ENCODE measurements at places on chromosomes 3 and 15.

DNA sequence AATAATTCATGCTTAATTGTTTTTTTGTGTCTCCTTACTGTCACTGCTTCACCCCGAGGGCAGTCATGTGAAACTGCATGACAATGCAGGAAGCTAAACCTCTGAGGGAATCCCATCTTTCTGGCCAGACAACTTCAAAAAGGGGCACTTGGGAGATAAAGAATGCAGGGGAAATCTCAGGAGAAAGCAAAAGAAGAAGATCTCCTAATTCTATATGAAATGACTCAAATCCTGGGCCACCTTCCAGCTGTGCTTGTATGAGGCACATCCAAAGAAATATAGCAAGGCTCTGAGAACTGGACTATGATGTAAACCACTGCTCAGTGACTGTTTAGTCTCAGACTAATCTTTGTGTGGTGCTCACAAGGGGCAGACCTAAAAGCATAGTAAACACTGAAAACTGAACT lies 22.6 kb upstream of the UMPS start:
- DNase-seq: peak; percentile 95

DNA sequence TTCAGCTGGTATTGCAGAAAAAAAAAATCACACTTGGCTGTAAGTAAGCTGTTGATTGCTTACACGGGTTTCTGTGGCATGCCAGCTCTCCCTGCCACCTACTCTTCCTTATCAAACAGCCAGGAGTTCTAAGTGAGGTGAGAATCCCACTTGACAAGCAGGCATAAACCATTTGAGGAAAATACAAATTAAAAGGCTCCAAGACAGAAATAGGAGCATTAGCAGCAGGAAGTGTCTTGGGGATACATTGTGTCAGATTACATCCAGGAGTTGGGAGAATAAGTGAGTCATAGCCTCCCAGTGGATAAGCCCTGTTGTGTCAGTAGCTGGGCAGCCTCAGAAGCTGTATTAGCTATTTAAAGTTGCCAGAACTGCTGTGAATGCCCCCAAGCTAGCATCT lies 256.0 kb downstream of the CNTN4 start:
- DNase-seq: peak; percentile 72

GRCh38 chr3:169120928-169121327 lies 542.6 kb downstream of the MECOM start:
- no peak for DNase-seq

DNA sequence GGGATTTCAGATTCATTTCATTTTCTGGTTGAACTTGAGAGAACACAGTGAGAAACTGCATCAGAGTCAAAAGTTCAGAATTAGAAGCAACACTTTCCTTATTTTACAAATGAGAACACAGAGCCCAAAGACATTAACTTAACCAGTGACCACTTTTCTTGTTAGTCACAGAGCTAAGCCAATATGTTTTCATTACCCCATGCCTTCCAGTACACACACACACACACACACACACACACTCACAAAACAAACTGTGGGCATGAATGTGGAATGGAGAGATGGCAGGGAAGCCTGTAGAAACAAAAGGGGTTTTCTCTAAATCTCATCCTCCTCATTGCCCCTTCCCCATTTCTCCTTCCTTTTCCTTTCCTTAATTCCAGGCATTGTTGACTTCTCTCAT lies 267.4 kb upstream of the GADL1 start:
- no peak for DNase-seq

- DNase-seq: no peak
Measured at GRCh38 chr3:9732080-9732739, 675 bp downstream of the BRPF1 start.

DNA sequence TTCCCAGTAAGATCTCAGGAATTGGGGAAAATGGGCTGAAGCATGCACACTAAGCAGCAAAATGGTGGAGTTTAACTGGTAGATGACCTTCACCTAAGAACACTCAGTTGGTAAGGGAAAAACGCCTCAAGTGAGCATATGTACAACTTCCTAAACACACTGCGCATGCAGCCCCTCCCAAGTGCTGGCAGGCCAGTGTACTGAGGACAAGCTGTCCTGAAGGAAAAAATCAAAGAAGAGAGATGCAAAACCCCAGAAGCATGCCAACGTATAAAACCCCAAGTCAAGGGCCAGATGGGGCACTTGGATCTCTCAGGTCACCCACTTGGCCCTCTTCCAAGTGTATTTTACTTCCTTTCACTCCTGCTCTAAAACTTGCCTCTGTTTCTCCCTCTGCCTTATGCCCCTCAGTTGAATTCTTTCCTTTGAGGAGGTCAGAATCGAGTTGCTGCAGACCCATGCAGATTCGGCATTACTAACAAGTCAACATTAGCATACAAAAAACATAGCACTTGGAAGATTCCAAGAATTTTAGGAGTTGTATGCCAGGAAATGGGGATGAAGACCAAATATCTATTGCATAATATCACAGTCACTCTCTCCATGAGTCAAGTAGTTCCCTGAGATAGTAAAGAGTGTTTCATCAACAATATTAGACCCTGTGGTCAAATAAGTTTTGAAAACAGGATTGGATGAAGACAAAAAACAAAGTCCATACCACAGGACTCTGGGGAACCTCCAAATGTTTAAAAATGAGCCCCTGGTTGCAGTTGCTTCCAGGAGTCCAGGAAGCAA lies 10.8 kb upstream of the FYCO1 start:
- DNase-seq: peak; percentile 87

DNA sequence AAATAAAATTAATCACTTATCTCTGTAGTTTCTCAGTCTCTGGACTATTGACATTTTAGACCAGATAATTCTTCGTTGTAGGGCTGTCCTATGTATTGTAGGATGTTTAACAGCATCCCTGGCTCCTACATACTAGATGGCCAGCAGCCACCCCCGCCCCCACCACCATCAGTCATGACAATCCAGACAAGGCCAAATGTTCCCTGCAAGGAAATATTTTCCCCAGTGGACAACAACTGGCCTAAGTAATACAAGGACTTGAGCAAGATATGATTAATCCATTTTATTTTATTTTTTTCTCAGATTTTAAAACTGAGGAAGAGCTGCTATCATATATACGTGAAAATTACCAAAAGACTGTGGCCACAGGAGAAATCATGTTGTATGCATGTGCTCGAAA lies 23.8 kb downstream of the TICRR start:
- DNase-seq: no peak

DNA sequence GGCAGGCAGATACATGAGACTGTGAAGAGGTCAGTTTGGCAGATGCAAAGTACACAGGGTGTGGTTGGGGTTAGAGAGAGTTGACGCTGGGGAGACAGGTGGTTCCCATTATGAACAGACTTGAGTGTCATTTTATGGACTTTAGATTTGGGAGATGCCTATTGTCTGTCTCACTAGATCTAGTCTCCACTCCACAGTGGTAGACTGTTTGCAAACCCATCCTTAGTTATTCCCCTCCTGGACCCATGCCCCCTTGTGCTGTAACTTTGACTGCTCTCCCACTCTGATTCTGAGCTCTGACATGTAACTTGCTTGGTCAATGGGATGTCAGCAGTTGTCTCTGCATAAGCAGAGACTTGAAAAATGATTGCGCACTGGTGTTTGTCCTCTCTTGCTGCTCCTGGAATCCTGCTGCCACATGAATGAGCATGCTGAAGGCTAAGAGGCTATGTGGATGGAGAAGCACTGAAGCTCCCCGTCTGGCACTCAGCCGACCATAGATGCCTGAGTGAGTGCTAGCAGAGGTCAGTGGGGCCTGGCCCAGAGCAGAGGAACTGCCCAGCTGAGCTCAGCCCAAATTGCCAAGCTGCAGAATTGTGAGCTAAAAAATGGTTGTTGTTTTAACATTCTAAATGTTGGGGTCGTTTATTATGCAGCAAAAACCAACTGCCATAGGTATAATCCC lies 88.2 kb downstream of the FAM43A start:
- DNase-seq: no peak

DNA sequence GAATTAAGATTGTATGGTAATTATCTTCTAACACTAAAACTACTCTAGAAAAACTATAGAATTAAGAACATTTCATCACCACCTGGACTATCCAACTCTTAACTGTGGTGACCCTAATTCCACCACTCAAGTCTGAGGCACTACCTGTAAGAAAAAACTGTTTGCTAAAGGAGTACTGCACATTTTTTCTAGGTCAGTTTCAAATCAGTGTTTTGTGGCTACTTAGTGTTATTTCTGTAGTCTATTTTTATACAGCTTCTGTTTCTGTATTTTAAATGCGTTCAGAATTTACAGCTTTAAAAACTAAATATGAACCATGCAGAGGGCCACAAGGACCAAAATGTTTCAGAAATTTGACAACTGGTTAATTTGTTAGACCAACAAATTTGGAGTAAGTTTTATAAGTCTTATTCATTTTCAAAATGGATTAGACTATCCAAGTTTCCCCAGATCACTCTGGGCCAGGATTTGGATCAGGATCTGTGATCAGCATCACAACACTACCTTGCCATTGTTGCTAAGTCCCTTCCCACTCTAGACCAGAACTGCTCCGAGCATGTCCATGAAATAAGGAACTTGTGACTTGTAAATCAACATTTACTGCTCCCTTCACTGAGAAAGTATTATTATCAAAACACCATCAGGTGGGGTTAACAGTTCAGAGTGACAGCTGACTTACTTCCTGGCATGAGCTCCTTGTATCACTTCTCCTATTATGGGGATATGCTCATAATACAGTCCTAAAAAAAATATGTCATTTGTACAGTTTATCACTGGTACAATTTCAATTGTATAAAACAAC lies 8.6 kb downstream of the GLT8D1 start:
- no peak for DNase-seq

GRCh38 chr3:122918576-122919290 lies 108.8 kb downstream of the SEMA5B start:
- DNase-seq: peak; percentile 10

DNA sequence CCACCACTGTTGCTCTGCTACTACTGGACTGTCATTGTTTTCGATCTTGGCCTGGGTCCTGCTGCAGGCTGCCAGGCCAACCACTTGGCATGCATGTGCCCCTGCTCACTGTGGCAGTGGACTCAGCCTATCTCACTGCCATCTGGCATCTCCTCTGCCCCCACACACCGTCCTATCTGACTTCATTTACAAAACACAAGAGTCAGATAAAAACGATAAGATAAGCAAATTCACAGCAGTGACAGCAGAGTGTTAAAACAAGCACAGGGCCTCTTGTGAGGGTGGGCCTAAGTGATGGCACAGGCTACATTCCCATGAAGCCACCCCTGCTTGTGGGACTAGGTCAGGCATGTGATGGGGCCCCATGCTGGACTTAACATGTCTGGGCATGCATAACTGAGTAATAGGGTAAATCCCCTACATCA lies 68.1 kb downstream of the CRYGS start:
- DNase-seq: no peak

DNA sequence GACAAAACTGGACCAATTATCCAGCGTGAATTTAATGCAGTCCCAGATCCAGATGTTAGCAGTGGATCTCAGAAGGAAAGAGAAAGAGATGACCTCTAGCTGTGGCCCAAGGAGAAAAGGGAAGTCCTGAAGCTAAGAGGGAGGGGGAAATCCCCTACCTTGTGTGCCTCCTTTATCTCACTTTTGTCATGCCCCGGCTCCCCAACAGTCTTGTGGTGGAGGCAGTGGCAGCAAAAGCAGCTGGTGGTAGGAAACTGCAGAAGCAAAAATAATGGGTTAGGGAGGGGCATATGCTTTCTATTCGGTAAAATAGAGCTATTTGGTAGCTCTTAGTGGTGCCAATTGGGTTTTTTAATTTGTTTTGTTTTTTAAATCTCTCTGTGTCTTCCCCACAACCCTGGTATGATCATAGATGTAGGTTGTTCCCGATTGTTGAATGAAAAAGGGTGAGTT lies 56.5 kb downstream of the MCTP2 start:
- DNase-seq: no peak

DNA sequence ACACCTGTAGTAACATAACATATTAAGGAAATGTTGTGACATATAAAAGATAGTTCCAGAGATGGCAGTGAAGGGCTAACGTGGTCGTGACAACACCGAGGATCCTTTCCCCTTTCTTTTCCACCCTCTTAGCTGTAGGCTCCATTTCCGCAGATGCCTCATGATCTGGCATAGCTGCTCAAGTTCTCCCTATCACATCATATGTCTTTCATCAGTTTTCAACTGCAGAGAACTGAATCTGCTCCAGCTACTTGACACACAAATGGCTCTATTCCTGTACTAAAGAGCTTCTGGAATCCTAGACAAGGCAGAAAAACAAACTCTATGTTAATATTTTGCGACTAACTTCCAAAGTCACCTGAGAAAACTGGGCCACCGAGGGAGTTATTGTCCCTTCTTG lies 275.0 kb upstream of the SLCO3A1 start:
- DNase-seq: no peak

- peak; percentile 96 for DNase-seq
Measured at GRCh38 chr15:78085928-78086327, 6.4 kb upstream of the SH2D7 start.

DNA sequence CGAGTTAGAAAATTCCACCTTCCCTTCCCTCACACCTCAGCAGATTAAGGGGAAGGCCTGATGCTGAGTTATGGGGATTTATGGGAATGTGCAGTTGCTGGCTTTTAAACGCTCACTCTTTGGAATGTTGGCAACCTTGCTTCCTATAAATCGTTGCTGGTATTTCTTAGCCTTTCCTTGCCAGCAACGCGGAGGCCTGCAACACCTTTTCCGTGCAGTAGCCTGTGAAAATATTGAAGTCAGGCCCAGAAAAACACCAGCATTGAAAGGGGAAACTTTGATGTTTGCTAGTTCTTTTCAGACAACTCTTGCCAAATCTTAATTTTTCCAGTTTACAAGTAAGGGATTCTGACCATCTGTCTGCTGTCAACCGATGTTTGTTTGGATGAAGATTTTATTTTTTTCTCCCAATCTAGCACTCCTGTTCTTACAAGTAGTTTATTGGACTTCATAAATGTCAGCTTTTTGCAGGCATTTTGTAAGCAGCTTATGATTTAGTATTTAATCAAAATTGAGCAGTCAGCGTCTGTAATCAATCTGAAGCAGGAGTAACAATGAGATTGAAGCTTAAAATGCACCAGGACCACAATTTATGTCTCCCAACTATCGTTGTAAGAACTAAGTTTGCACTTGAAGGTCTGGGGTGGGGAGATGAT lies 251.0 kb downstream of the RPLP1 start:
- peak; percentile 51 for DNase-seq

- no peak for DNase-seq
Measured at GRCh38 chr15:82536409-82537350, 3.6 kb downstream of the RPS17 start.

GRCh38 chr3:195255571-195256501 lies 15.1 kb downstream of the XXYLT1 start:
- DNase-seq: no peak

DNA sequence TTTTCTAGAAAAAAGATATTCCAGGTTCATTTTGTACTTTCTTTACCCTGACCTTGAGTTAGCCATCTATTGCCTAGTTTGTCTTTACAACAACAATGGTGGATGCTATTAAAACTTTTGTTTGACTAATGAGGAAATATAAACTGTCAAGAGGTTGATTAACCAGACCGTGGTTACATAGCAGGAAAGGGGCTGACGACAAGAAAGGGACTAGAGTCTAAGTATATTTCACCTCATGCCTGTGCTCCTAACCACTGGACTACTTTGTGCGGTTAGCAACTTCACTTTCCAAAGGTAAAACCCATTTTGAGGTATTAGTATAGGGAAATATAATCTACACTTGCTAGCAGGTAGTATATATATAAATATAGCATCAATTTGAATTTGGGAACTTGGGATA lies 327.1 kb downstream of the SATB1 start:
- no peak for DNase-seq
